NCI-H187 (cell line): ENCODE measurements at places on chromosomes 3 and 15.

DNA sequence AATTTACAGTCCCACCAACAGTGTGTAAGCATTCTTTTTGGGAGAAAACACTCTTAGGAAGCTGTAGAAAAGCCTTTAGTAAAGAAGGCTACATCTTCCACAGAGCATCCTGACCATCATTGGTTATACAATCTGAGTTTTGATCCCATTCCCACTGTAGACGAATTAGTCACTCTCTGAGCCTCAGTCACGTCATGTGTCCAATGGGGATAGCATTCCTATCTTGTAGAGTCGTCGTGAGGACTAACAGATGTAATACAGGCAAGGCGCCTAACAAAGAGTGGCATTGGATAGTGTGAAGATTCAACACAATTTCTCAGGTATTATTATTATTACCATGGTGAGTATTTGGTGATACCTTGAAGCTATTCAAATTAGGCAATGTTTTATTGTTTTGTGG is 44.0 kb upstream of the ALDH1A3 start:
- DNase-seq = no peak

DNA sequence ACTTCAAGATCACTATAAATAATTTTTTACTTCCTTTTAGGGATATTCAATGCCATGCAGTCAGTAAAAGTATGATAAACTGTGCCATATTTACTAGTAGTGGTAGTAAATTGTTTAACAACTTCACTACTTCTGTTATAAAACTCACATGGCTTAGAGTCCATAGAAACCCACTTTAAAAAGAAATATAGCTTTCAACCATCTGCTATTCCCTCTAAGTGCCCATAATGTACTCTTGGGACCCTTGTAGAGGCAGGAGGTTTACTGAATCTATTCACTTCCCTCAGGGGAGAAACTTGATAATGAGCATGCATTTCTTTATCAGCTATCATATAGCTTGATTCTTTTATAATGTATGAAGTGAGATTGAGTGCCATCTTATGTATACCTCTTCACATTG is 1448.4 kb upstream of the ALCAM start:
- peak; percentile 82 for DNase-seq

DNA sequence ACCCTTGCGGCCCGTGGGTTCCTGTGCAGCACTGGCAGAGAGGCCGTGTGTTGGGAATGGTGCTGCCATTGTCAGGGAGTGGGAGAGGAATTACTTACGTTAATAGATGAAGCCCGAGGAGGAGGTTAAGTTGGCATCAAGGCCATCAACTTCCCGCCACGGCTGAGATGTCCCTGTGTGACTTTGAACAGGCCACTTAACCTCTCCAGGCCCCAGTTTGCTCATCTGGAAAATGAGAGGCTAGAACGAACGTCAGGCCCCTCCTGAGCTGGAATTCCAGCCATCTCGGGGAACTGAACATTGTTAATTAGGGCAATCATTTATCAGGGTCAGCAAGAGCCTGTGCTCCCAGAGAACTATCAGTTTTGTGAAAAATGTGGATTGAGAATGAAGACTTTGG is 91.4 kb upstream of the MYZAP start:
- DNase-seq = no peak

- no peak for DNase-seq
Observed at GRCh38 chr3:373193-373779, 176.7 kb downstream of the CHL1 start.

DNA sequence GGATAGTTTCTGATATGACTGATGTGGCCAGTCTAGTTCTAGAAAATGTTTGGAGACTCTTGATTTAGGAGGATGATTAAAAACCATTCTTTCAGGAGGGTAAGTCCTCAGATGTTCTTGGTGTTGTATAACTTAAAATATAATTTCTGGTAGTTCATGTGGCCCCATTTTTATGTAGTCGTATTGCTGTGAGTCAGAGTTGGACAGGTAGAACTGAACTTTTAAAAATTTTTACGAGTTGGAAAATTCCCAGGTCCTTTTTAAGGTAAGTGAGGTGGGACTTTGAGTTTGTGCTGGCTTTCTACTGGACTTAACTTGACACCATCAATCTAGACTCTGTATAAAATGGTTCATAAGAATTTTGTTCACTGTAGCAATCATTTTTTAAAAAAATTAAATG is 92.3 kb downstream of the TCF12 start:
- no peak for DNase-seq

DNA sequence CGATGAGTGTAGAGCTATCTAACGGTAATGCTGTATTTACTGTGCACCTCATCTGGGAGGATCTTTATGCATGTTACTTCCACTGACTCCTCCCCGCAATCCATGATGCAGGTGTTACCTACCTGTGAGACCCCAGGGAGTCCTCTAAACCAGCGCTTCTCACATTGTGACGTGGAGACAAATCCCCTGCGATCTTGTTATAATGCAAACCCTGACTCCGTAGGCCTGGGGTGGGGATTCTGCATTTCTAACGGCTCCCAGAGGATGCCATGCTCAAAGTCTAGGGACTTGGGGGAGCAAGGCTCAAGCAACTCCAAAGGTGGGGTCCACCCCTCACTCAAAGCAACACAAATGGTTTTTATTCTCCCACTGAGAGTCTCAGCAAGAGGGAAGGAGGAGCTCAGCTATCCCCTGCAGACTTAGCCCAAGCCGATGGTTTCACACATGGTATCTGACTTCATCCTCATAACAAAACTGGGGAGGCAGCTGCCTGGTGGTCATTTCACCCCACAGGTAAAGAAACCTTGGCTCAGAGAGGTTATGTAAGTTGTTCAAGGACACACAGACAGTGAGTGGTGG is 63.6 kb downstream of the PCSK6 start:
- DNase-seq = no peak

DNA sequence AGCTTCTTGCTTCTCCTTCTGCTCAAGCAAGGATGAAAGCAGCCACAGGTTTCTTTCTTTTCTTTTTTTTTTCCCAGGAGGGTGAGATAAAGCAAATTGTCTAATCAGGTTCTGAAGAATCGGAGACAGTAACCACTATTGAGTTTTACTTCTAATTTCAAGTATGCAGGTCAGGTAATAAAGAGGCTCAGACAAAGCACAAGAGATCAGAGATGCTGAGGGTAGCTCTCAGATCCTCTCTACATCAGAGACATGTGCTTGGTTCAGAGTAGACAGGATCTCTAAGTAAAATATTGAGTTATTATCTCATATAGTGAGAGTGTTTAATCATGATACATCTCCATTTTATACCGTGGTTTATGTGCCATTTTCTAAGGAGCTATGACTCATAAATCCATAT is 168.5 kb downstream of the NFKBIZ start:
- no peak for DNase-seq

DNA sequence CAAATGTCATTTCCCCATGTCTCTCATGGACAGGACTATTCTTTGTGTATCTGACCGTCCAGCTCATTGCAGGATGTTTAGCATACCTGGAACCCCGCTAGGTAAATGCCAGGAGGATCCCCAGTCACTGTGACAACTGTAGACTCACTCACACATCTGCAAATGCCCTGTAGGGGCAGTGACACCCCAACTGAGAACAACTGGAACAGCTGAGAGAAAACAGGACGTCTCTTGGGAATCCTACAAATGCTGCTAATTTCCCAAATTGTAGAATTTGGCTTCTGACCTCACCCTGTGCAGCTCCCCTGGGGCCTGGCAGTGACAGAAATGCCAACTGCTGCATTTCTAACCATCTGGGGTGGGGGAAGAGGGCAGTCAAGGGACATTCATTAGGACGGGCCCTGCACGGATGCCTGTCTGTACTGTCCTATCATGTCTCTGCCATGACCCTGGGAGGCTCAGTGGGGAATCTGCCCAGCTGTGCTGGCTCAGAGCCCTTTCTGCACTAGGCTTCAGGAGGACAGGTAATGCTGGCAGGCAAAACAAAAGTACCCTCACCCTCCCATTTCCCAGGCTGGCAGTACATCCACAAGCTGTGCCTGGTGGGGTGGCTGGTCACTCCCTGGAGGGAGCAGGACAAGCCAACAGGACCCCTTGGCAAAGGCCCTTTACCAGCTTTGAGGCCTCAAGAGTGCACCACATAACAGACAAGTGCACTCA is 30.4 kb downstream of the RAB6B start:
- no peak for DNase-seq

- no peak for DNase-seq
Observed at GRCh38 chr15:61479613-61480012, 250.5 kb upstream of the RORA start.

DNA sequence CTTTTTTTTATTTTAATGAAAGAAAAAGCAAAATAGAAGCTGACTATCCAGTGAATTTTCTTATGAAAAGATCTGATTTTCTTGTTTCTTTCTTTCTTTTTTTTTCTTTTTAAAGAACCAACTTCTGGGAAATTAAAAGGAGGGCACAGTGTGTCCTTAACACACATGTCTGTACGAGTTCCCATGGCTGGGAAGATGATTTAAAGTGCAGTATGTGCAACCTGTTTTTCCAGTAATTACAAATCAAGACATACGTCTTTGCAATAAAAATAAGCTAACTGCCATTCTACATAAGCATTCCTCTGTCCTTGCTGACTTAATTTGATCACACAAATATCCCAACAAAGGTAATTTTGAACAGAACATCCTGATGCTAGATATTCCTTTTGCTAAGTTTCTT is 416.1 kb downstream of the ROBO1 start:
- DNase-seq = no peak

- DNase-seq = no peak
Observed at GRCh38 chr3:165193366-165194254, 2.6 kb downstream of the SLITRK3 start.

GRCh38 chr15:79051941-79052731 is 38.4 kb downstream of the RASGRF1 start:
- DNase-seq = no peak

DNA sequence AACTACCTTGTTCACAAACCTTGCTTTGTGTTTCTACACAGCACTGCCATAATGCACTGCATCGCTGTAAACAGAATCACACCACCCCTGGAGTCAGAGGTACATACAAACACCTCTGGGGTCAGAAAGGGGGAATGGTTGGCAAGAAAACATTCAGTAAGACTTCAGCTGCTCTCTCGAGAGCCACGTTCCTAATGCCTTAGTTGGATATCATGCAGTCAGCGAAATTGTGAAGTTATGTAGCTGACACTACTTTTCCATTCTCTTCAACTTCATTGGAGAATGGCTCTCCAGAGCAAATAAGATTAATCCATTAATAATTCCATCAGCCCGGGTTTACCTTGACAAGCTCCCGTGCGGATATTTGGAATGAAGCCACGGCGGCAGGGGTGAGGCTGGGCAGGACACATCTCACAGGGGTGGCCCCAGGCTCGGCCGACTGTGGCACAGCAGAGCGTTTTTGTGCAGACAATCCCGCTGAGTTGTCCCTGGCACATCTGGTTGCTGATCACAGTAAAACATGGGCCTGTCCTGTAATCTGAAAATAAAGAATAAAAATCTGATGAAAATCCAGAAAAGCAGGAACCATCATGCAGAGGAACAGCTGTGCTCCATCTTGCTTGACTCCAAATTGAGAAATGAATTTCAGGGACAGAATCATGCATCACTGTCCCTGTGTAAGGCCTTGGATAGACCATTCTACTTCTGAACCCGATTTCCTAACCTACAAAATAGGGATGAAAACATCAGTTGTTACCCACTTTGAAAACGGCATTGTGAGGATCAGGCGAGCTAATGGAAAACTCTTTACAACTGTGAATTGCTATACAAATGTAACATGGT is 108.0 kb downstream of the FBN1 start:
- DNase-seq = no peak

- no peak for DNase-seq
Observed at GRCh38 chr3:132661101-132661500, 972 bp downstream of the UBA5 start.

GRCh38 chr3:115148142-115148790 is 1.2 kb upstream of the ZBTB20 start:
- DNase-seq = no peak

DNA sequence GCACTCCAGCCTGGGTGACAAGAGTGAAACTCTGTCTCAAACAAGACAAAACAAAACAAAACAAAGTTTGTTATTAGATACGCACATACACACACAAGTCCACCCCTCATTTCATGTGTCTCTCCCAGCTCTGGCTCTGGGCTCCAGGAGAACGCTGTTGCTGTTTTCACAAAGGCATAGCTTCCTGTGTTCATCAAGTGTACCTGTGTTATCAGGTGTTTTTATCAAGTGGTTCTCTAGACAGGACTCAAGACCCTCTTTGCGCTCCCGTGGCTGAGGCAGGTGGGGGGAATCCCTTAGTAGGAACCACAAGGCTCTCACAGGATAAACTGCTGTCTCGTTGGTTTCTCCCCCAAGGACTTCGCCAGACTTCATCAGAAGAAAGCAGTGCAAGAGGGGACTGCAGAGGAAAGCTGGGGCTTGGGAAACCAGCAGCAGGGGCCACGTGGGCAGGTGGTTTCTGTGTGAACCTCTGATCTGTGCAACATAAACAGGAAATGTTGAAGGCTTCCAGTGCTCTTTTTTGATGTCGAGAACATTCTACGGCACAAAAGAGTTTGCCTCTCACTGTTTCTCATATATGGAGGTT is 6.9 kb upstream of the PPP1R2 start:
- no peak for DNase-seq

DNA sequence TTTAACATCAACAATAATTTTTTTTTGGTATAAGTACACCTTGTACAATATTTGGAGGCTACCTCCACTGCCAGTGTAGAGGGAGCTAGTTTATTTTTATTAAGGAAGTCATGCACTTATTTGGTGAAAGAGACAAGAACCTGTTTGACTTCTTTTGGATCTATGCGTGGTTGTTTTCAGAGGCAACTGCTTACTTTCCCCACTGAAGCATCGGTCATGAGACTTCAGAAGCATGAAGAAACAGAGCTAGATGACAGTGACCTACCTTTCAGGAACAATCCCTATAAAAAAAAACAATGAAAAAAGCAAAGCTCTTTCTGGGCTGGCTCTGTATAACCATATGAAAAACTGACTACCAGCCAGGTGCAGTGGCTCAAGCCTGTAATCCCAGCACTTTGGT is 20.0 kb upstream of the ZNF148 start:
- no peak for DNase-seq

GRCh38 chr3:149536429-149536828 is 61.9 kb downstream of the TM4SF4 start:
- DNase-seq = no peak
